ENCODE measurements at places on chromosomes 11 and 22. TPM values are rescaled to one million over a fixed set of nuclear protein-coding genes. Genes with fewer than 3 reads are reported as not detected.

The CSNK1E gene
- total RNA-seq: 85.1 TPM

The CTSW gene
- total RNA-seq: 1.6 TPM

The OVOL1 gene
- total RNA-seq: not detected

- no peak overlapping the region for H3K27ac ChIP-seq
- H3K4me1 ChIP-seq: no peaks in the 10 kb centered on the region
- DNase-seq: no peak
- no peaks in the 10 kb centered on the region for H3K36me3 ChIP-seq
- no peaks in the 10 kb centered on the region for H3K27me3 ChIP-seq
Observed at GRCh38 chr11:28514391-28514790, 406.2 kb downstream of the METTL15 start.

- H3K4me3 ChIP-seq: no peak overlapping the region
- no peak overlapping the region for H3K27ac ChIP-seq
- H3K27me3 ChIP-seq: no peaks in the 10 kb centered on the region
Observed at GRCh38 chr22:30887453-30887852, 81.1 kb downstream of the MORC2 start.

- H3K4me1 ChIP-seq: no peaks in the 10 kb centered on the region
- no peaks in the 10 kb centered on the region for H3K27me3 ChIP-seq
- no peak overlapping the region for H3K4me3 ChIP-seq
- no peak for DNase-seq
- no peaks in the 10 kb centered on the region for H3K36me3 ChIP-seq
Observed at GRCh38 chr11:132087148-132087547, 716.7 kb downstream of the NTM start.

DNA sequence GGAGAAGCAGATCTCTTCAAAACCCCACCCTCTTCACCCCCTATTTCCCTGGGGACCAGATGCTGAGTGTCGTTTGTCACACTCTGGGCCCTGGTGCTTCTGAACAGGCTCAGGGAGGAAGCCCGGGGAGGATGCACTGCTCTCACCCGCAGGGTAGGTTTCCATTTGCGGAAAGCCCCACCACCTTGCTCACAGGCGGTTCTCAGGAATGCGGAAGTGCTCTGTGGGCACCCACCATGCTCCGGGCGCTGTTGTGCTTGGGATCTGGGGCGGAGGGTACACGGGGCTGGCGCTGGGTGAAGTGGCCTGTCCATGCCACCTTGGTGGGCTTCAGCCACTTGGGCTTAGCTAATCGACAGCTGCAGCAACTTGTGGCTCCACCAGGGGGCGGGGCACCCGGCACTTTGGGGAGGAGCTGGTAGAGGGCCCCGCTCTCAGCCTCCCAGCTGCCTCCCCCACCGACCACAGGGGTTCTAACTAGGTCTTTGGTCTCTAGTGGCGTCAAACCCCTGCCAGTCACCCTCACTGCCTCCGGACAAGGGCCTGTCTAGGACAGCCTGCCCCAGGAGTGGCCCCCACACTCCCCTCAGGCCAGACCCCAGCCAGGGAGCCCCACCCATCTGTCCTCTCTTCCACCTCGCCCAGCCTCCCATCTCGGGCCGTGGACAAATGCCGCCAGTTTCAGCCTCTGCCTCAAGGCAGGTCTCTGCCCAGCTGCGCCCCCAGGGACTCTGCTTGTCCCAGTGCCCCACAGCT is 7.4 kb downstream of the NDUFV1 start:
- H3K4me1 ChIP-seq: peaks cover 23% of the 10 kb centered on the region
- peaks cover 30% of the 10 kb centered on the region for H3K36me3 ChIP-seq
- no peaks in the 10 kb centered on the region for H3K27me3 ChIP-seq
- DNase-seq: no peak
- peak overlapping the region; percentile 51 for H3K4me3 ChIP-seq
- H3K27ac ChIP-seq: peak overlapping the region; percentile 9

GRCh38 chr22:48015701-48016100 is 1253.3 kb downstream of the TBC1D22A start:
- H3K4me1 ChIP-seq: no peaks in the 10 kb centered on the region
- H3K27me3 ChIP-seq: no peaks in the 10 kb centered on the region
- H3K4me3 ChIP-seq: no peak overlapping the region
- H3K27ac ChIP-seq: no peak overlapping the region

DNA sequence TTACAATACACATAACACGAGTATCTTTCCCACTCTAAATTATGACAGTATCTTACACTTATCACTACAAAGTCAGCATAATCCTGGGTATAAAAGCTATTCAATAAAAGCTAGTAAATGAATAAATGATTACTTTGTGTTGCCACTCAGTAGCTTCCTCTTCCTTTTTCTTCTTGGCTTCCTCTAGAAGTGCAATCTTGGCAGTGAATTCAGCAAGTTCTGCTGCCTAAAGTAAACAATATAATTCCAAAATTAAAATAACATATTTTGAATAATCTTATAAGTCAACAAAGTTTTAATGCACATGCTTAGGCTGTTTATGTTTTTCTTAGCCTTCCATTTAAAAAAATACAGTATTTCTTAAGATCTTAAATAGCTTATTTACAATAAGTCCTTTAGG is 60.4 kb downstream of the RDX start:
- peaks cover 5% of the 10 kb centered on the region for H3K4me1 ChIP-seq
- H3K36me3 ChIP-seq: peaks cover 47% of the 10 kb centered on the region
- DNase-seq: no peak
- no peak overlapping the region for H3K4me3 ChIP-seq
- no peaks in the 10 kb centered on the region for H3K27me3 ChIP-seq

DNA sequence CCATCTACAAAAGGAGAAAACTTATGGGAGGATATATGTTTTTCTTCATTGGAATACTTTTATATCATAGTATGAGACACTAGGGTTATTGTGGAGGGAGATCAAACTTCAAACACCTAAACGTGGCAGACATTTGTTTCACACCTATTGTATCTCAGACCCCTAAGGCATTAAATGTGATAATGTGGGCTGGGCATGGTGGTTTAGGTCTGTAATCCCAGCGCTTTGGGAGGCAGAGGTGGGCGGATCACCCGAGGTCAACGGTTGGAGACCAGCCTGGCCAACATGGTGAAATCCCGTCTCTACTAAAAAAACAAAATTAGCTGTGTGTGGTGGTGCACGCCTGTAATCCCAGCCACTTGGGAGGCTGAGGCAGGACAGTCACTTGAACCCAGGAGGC is 75.5 kb downstream of the PRR5L start:
- H3K4me3 ChIP-seq: no peak overlapping the region
- H3K36me3 ChIP-seq: no peaks in the 10 kb centered on the region
- no peak for DNase-seq
- peaks cover 2% of the 10 kb centered on the region for H3K27me3 ChIP-seq
- no peak overlapping the region for H3K27ac ChIP-seq
- peaks cover 10% of the 10 kb centered on the region for H3K4me1 ChIP-seq

DNA sequence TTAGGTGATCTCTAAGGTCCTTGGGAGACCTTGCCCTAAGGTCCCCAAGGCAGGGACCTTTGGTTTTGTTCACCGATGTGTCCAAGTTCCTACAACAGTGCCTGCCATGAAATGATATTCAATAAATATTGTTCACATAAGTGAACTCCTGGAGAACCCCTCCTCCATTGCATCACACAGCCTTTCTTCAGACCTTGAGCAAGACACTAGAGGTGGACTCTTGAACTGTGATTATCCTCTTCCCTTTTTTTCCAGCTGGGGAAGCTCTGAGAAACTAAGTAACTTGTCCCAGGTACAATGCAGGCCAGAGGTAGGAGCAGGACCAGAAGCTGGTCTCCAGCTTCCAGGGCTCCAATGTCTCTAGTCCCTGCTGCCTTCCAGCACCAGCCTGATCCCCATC is 76.6 kb upstream of the LMO1 start:
- DNase-seq: no peak
- no peaks in the 10 kb centered on the region for H3K4me1 ChIP-seq
- H3K27ac ChIP-seq: no peak overlapping the region
- H3K27me3 ChIP-seq: no peaks in the 10 kb centered on the region
- H3K4me3 ChIP-seq: no peak overlapping the region

GRCh38 chr11:18706330-18707243 is 8.0 kb downstream of the TMEM86A start:
- H3K4me1 ChIP-seq: peaks cover 26% of the 10 kb centered on the region
- H3K36me3 ChIP-seq: peaks cover 13% of the 10 kb centered on the region
- H3K27me3 ChIP-seq: no peaks in the 10 kb centered on the region

DNA sequence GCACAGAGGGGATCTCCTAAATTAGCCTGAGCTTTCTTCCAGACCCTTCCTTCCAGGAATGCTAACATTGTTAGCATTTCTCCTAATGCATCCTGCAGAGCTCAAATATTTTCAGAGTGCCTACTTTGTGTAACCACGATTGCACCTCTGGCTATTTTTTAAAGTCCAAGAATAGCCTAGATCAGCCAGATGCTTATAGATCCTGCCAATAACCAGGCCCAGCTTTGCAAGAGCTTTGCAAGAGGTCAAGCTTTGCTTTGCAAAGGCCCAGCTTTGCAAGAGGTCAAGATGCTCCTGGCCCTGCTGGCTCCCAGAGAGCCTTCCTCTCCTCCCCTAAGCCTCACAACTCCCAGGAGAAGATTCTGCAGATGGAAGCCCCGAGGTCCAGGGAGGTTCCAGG is 491.9 kb downstream of the MN1 start:
- DNase-seq: no peak
- H3K4me3 ChIP-seq: no peak overlapping the region
- H3K27me3 ChIP-seq: no peaks in the 10 kb centered on the region

- H3K4me1 ChIP-seq: peaks cover 35% of the 10 kb centered on the region
- no peak overlapping the region for H3K27ac ChIP-seq
- DNase-seq: peak; percentile 29
- H3K36me3 ChIP-seq: no peaks in the 10 kb centered on the region
Observed at GRCh38 chr22:25627271-25627852, 62.9 kb downstream of the GRK3 start.

DNA sequence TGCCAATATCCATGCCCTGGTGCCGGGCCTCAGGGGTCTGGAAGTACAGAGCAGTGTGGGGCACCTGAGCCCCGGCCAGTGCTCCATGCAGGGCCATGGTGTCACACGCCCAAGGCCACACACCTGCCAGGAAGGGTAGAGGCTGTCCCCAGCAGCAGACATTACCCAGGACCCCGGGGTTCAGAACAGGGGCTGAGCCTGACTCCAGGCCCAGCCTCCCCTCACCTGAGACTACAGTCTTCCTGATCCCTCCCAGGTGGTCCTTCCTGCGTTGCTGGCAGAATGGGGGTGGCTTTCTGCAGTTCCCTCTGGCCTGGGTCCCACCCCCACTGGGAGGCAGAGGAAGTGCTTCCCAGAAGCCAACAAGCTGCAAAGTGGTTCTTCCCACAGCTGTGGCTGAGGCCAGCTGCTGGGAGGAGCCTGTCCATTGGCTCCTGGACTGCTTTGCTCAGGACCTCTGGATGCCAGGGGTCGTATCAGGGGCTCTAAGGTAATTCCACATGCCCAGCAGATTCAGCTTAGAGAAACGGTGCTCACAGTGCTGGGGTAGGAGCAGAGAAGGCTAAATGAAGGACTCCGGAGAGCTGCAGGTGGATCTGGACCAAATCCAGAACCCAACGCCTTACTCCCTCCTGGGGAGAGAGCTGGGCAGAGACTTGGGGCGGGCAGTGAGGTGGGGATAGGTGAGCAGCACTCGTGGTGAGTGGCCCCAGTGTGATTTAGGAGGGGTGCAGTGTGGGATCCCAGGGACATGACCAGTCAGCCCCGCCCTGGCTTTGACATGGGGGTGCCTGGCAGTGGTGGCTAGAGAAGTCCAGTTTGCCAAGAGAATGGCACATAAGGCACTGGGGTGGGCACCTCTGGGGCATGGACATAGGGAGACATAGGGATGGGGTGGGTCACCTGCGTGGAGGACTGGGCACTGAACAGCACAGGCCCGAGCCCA is 12.6 kb downstream of the TCIRG1 start:
- no peaks in the 10 kb centered on the region for H3K4me1 ChIP-seq

GRCh38 chr22:46107753-46108563 is 42.4 kb upstream of the PPARA start:
- peak overlapping the region; percentile 77 for H3K27ac ChIP-seq
- no peak for DNase-seq
- H3K4me3 ChIP-seq: no peak overlapping the region
- peaks cover 100% of the 10 kb centered on the region for H3K4me1 ChIP-seq
- H3K36me3 ChIP-seq: peaks cover 89% of the 10 kb centered on the region

DNA sequence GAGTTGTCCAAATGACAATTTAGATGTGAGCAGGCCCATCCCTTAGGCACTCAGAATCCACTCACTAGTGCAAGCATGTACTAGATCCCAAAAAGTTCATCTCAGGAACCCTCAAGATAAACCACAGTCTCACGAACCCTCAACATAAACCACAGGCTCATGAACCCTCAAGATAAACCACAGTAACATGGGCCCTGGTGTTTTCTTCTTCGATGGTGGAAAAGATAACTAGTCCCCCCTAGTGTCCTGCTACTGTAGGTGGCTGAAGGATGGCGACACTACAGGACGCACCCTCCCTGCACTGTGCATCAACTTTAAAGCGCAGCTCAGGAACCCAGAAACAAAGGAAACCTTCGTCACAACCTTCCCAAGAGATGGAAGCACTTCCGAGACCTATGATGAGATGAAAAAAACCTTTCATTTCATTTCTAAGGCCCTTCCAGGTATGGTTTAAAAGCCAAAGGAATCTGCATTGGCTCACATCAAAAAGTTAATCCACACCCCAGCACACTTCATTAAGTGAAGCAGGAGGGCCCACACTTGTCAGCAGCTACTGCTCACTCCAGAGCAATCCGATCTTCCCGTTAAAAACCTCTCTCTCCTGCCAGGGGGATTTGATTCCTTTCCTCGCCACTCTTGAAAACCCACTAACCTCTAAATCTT is 2.4 kb downstream of the LARGE1 start:
- peak overlapping the region; percentile 5 for H3K27ac ChIP-seq
- H3K27me3 ChIP-seq: no peaks in the 10 kb centered on the region
- H3K4me3 ChIP-seq: peak overlapping the region; percentile 75
- no peak for DNase-seq
- H3K4me1 ChIP-seq: peaks cover 26% of the 10 kb centered on the region

- H3K4me3 ChIP-seq: no peak overlapping the region
- H3K36me3 ChIP-seq: no peaks in the 10 kb centered on the region
- H3K27me3 ChIP-seq: no peaks in the 10 kb centered on the region
- H3K4me1 ChIP-seq: no peaks in the 10 kb centered on the region
- DNase-seq: no peak
Observed at GRCh38 chr11:25776238-25776637, 555.7 kb upstream of the ANO3 start.

- H3K27me3 ChIP-seq: no peaks in the 10 kb centered on the region
- H3K4me1 ChIP-seq: peaks cover 49% of the 10 kb centered on the region
- H3K4me3 ChIP-seq: no peak overlapping the region
- DNase-seq: no peak
- no peaks in the 10 kb centered on the region for H3K36me3 ChIP-seq
- peak overlapping the region; percentile 20 for H3K27ac ChIP-seq
Observed at GRCh38 chr11:63851364-63851763, 12.5 kb downstream of the MARK2 start.

DNA sequence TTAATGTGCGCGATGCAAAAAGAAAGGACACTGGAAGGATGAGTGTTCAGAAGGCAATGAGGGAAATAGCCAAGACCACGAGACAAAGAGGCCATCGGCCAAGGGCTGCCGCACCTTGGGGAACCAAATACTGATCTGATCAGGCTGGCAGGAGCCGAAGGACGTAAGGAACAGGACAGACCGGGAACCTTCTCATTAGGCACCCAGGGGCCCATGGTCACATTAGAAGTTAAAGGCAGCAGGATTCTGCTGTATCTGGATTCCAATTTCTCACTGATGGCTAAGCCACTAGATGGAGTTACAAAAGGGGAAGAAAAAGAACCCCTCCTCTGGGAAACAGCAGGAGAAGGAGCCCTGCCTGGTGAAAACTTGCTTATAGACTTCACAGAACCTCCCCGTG is 28.8 kb upstream of the CPT1A start:
- DNase-seq: no peak
- H3K27me3 ChIP-seq: no peaks in the 10 kb centered on the region
- H3K27ac ChIP-seq: peak overlapping the region; percentile 61
- peaks cover 19% of the 10 kb centered on the region for H3K4me1 ChIP-seq

GRCh38 chr11:119316016-119316728 is 758 bp downstream of the MCAM start:
- H3K27me3 ChIP-seq: no peaks in the 10 kb centered on the region
- DNase-seq: no peak
- peak overlapping the region; percentile 79 for H3K4me3 ChIP-seq
- peak overlapping the region; percentile 98 for H3K27ac ChIP-seq
- peaks cover 37% of the 10 kb centered on the region for H3K36me3 ChIP-seq

All from esophagus muscularis mucosa (tissue), 4 donors.